ENCODE measurements at places on chromosomes 7 and 10.
A peak's percentile ranks its signal among the peaks of the same experiment; 100 is the strongest.

- no peak for DNase-seq
Observed at GRCh38 chr10:25817200-25817599, 116.8 kb upstream of the MYO3A start.

DNA sequence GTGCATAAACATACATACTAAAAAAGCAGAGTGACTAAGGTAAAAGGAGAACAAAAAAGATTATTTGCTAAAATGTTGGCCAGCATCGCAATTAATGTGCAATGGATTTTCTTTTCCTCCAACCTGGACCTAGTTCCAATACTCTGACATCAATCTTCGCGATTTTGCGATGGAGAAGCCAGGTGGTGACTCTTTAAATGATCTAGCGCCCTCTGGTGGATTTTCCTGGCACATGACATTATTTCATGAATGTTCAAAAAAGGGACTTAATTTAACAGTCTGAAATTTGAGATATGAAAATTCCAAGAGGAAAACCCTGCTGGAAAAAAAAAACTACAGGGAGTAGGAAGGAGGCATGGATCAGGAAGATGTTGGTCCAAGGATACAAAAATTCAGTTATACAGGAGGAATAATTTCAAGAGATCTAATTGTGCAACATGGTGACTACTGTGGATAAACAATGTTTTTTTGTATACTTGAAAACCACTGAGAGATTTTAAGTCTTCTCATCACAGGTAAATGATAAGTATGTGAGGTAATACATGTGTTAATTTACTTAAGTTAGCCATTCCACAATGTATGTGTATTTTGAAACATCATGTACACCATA lies 4.3 kb upstream of the KCNMA1 start:
- DNase-seq: no peak

- DNase-seq: no peak
Observed at GRCh38 chr10:97796651-97797050, 24.9 kb upstream of the SFRP5 start.

DNA sequence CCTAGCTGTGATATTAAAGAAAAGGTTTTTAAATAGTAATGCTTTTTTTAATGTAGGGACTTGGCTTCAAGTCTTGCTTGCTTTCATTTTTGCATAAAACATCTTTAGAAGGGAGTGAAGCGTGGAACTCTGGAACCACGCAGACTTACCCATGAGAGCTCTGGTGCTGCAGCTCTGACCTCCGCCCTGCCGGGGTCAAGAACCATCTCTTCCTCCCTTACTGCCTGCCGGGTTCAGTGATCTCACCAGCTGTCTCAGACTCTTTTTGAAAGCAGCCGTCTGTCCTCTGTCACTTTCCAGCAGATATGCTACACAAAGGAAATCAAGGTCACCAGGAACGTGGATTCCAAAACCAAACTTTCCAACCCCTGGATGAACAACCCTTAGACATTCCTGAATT lies 353.8 kb downstream of the GPR37 start:
- DNase-seq: no peak

GRCh38 chr10:70131560-70131937 lies 1.1 kb downstream of the AIFM2 start:
- no peak for DNase-seq

GRCh38 chr7:132580277-132580676 lies 4.0 kb upstream of the PLXNA4 start:
- DNase-seq: no peak

DNA sequence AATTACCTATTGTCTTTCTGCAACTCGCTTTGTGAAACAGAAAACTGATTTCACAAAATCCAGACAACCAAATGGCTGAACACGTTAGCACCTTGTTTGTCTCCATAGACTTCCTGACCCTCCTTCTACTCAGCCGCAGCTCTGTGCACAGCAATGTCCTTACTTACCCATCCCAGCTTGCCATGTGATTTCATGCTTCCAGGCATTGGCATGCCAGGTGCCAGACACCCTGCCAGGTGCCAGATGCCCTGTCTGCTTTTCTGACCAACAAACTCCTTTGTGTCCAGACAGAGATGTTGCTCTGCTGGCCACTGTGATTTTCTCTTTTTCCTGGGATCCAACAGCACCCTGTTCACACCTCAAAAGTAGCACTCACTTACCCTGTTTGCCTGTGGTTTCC lies 16.1 kb upstream of the FAM170B start:
- no peak for DNase-seq

- peak; percentile 34 for DNase-seq
Observed at GRCh38 chr10:63707254-63707910, 186.2 kb downstream of the REEP3 start.

DNA sequence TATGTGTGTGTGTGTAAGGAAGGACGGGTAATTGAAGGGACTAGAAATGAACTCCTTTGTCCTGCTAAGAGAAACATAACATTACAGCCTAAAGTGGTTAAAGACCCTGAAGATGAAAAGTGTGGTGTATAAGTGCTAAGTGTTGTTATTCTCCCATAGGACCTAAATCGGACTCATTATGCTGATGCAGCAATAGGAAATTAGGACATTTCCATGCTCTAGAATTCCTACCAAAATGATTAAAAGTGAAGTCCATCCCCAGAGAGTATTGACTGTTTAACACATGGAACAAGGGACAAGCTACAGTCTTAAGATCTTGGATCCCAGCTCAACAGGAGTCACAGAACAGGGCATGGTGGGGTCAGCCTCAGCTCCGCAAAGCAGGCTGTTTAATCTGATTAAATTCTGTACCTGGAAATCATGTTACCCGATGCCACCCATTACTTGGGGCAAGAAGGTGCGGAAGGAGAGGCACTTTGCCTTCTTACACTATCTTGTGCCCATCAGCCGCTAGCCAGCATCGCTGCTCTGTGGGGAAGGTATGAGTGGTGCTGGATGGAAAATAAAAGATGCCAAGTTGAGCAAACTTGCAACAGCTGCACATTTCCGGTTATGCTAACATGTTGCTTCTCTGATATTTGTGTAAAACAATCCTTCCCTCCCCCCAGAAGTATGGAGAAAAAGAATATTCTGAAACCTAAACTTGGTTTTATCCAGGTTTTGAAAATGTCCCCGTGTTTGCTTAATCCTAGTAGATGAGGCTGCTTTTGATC lies 100.5 kb downstream of the CREB5 start:
- no peak for DNase-seq

DNA sequence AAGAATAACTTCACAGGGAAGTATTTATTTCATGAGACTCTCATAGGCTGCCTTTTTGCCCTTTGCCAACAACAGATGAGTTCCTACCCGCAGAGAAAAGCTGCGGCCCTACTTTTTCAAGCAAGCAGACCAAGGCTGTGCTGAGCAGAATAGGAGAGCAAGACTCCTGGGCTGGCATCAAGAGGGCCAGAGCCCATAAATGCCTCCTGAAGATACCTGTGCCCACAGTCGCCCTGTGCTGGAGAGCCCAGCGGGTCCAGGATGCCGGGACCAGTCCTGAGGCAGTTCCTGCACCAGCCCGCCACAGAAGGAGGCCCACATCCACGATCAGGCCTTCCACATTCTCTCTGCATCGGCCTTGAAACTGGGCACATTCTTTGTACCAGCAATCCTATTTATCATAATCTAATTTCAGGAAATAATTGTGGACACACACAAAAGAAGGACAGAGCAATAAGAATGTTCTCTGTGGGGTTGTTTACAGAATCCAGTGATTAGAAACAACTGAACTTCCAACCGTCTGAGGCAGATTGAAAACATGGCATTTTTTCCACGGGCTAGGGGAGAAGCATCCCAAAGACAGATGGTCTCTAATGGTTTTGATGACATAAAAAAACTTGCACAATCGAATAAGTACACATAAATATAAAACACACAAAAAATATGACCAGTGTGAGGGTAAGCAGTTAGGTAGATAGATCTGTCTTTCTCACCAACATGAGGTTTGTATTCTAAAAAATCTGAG lies 95.6 kb downstream of the CPXM2 start:
- no peak for DNase-seq

- DNase-seq: no peak
Observed at GRCh38 chr10:1132584-1132983, 76.4 kb downstream of the WDR37 start.

DNA sequence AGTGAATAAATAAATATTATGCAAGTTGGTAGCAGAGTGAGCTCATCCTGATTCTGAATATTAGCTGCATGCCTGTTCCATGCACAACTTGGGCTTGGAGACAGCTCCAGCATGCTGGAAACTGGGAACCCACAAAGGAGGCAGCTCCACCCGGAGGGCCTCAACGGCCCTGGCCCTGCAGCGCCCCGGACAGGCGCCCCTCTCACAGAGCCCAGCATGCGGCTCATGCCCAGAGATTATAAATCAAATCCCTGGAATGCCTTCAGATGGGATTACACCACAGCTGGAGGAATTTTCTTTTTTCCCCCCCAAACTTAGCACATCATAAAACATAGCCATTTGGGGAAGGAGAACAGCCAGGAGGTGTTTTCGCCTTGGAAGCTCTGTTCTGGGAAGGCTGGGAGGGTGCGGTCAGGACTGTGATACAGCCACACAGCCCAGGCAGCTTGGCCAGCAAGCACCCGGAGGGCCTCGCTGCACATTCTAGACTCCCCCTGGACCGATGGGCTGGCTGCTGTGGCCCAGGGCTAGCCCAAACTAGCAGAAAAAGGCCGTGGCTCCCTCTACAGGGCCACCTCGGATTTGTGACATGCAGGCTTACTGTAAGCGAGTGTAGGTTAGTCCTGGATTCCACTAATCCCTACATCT lies 102.4 kb downstream of the PTPN20 start:
- DNase-seq: no peak

- no peak for DNase-seq
Observed at GRCh38 chr10:43116596-43116995, 21.6 kb upstream of the CSGALNACT2 start.

DNA sequence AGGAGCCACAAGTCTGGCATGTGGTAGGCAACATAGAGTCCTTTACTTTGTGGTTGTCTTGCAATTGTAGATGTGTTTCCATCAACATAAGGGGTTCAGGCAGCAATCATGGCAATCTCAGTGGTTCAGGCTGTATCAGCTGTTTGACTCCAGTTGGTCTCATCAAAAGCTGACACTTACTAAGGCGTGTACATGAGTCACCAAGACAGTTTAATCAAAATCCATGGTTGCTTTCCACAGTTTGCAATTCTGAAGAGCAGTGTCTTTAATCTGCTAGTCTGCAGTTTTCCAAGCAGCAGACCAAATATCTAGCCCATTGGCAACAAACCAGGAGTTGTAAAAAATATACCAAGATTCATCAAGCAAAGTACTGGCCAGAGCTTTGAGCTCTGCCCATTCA lies 210.2 kb downstream of the MDFIC start:
- DNase-seq: no peak

- no peak for DNase-seq
Observed at GRCh38 chr7:132966754-132967469, 115.0 kb downstream of the CHCHD3 start.

- DNase-seq: no peak
Observed at GRCh38 chr10:110737886-110738634, 93.9 kb downstream of the RBM20 start.

Data from anterior cingulate cortex (tissue), 58 donors.